NCI-H446 treated with DMSO at 0.1 percent for 48 hours (cell line): ENCODE measurements at places on chromosomes 6 and 20.

DNA sequence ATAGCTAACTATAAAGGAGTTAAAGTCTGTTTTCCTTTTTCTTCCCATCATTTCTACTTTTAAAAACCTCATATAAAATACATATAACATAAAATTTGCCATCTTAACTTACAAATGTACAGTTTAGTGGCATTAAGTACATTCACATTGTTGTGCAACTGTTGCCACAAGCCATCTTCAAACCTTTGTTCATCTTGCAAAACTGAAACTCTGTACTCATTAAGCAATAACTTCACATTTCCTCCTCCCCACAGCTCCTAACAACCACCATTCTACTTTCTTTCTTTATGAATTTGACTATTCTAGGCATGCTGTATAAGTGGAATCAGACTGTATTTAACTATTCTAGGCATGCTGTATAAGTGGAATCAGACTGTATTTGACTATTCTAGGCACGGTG lies 4.5 kb downstream of the CCDC170 start:
- no peak for DNase-seq

DNA sequence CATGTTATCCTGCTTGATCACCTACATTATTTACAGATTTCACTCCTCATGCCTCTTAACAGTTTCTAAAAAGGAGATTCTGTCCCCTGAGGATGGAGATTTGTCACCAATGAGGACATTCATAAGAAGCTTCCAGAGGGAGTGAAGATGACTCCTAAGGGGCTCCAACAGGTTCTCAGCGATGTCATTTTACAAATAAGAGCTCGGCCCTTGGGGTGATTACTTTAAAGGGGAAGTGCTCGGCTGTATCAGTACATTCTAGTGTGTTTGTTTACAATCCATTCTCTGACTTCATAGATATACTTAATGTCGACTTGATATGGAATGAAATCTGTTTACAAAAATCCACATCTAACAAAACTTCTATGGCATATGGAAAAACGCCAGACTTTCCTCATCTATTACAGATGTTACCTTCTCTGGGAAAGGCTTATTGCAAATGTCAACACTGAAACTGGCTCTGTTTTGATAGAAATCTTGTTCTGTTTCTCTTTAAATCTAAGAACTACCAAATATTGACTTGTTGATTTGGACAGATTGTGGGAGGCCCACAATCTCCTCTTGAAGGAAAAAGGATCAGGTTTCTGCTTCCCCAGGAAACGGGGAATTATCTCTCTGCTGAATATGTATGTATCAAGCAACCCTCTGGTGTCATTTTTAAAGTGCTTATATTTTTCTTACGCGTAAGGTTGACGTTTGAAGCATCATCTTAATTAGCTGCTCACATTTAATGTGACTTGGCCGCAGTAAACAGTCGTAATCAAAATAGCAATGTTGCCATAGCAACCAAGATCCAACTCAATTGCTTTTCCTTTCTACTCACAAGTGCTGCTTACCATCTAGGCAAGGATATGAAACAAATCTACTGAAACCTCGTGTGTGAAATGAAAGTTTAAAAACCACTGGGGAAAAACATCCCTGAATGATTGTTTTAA lies 95.7 kb downstream of the SHLD1 start:
- no peak for DNase-seq

DNA sequence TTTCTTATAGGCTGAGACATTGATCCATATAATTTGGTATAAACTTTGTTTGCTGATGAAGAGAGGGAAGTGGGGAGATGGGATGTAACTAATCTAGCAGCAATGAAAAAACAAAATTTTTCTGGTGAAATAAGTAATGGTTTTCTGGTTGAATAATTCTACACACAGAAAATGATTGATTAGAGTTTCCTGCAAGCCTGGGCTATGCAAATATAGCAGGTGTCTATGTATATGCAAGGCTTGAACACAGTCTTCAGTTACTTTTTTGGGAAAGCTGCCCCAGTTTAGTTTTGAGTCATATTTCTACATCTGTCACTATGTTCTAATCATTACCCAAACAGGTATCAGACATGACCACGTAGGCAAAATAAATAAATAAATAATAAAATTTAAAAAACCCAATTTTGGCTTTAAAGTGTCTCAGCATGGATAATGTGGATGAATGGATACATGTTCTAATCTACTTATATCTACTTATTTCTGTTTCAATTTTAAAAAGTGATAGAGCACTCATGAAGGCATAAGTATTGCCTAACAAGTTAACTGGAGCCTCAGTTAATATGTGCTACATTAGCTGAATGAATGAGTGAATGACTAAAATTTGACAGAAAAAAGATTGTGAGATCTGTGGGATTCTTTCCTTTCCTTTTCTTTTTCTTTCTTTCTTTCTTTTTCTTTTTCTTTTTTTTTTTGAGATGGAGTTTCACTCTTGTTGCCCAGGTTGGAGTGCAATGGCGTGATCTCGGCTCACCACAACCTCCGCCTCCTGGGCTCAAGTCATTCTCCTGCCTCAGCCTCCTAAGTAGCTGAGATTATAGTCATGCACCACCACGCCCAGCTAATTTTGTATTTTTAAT lies 37.2 kb upstream of the TFB1M start:
- DNase-seq = no peak

- DNase-seq = no peak
These were observed 9.4 kb downstream of the SNX9 start for GRCh38 chr6:157832250-157832967.

- DNase-seq = no peak
These were observed 665 bp downstream of the RRAGD start for GRCh38 chr6:89411145-89412070.

DNA sequence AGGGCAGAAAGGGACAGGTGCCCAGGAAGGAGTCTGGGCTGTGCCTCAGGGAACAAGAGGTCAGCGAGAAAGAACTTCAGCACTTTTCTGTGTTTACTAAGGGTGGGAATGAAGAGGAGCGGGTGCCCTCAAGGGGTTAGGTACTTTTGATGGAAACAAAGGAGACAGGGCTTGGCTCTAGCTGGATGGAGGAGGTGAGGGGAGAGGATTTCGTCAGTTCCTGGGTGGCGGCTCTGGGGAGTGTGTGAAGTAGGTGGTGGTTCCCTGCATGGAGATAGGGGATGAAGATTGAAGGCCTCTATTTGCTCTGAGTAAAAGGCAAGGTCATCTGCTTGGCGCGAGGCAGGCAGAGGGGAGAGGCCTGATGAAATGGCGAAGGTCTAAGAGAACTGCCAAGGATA lies 40.0 kb upstream of the ANKRD60 start:
- DNase-seq = no peak

DNA sequence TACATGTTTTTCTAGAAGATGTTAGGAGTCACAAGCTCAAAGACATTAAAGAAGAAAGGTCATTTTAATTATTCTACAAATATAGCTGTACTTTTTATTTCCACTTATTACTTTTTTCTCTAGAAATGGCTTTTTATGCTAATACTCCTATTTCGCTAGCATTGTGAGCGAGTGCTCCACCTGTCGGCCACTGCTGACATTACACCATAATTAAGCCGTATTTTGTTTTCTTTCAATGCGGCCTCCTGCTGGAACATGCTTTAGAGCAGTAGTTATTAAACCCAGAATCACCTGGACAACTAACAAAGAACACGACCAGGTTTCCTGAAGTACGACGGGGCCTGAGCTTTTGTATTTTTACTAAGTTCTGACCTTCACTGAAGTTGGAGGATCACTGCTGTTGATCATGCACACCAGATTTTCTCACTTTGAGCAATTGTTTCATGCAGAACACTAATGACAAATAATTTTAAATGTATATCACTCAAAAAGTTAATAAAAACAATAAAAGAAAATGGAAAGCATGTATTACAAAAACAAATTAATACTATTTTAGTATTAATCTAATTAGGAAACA lies 74.1 kb upstream of the PAK5 start:
- peak; percentile 40 for DNase-seq

- DNase-seq = no peak
These were observed 33.4 kb downstream of the NCOA3 start for GRCh38 chr20:47535088-47535487.

DNA sequence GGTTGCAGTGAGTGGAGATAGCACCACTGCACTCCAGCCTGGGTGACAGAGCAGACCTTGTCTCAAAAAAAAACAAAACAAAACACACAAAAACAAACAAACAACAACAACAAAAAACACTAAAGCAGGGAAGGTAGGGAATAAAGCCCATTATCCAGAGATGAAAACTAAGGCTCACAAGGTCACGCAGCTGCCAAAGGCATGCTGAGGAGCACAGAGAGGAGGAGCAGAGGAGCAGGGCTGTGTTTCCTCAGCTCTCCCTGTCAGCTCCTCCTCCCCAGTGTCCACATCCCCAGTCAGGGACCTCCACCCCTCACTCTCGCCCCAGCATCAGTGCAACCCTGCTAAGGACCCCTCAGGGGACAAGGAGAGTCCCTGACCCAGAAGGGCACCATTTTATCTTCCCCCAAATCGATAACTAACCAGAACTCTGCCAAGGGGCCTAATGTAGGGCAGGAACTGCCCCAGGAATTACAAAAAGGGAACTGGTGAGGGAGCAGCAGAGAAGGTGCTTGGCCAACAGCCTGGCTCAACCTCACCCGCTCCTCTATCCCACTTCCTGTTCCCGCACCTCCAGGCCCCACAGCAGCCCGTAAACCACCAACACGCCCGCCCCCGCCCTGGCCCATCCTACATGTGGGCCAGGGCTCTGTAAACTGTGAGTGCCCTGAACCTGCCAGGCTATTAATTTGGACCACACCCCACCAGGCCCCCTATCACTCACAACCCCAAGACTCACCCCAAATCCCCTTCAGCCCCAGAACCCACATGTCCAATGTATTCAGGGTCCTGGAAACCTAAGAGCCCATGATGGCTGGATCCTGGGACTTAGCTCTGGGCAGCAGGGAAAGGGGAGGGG lies 9.0 kb downstream of the TEAD3 start:
- DNase-seq = no peak
